HFFc6 (cell line): ENCODE measurements at places on chromosomes 4 and X. TPM values are rescaled to one million over a fixed set of nuclear protein-coding genes. Genes with fewer than 3 reads are reported as not detected.

DNA sequence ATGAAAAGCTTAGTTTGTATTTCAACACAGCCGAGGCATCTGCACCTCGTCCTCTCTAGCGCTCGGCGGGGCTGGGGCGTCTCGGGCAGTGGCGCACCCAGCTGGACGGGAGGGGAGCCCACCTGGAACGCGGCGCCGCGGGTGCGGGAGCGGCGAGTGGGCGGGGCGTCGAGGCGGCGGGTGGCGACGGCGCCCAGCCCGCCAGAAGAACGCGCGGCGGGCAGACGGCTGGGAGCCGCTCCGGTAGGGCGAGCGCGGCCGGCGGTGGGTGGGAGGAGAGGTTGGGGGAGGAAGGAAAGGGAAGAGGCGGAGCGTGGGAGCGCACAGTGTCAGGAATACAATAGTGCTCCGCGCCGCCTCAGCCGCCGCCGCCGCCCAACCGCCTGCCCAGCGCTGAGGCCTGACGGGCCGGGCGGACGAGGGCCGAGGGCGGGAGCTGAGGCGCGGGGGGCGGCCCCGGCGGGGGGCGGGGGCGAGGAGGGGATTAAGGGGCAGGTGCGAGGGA lies at the start of gene JADE3:
TSS of gene JADE3 (plus strand) at position 324 of the 505 bp plus-strand sequence. CDS start 72,474 bp downstream, outside the sequence.
- peak; percentile 34 for DNase-seq
- H3K36me3 ChIP-seq, result no peaks in the 10 kb centered on the region
- peak within 1 kb of the TSS; percentile 93 for H3K4me3 ChIP-seq
- peaks cover 8% of the 10 kb centered on the region; the same call in 1 of the 2 replicates for H3K4me1 ChIP-seq

- H3K27ac ChIP-seq, result no peak overlapping the region; the same call in 1 of the 2 replicates
- peak; percentile 34 for DNase-seq
- H3K36me3 ChIP-seq, result no peaks in the 10 kb centered on the region
Measured at GRCh38 chrX:106917830-106918500, 2.2 kb upstream of the CLDN2 start.

- no peak for DNase-seq
- no peak overlapping the region for H3K27ac ChIP-seq
- H3K4me1 ChIP-seq, result peaks cover 6% of the 10 kb centered on the region; the same call in 1 of the 2 replicates
- H3K4me3 ChIP-seq, result no peak overlapping the region
- no peaks in the 10 kb centered on the region for H3K36me3 ChIP-seq
- H3K27me3 ChIP-seq, result no peaks in the 10 kb centered on the region
Measured at GRCh38 chrX:12282991-12283390, 144.7 kb downstream of the FRMPD4 start.

DNA sequence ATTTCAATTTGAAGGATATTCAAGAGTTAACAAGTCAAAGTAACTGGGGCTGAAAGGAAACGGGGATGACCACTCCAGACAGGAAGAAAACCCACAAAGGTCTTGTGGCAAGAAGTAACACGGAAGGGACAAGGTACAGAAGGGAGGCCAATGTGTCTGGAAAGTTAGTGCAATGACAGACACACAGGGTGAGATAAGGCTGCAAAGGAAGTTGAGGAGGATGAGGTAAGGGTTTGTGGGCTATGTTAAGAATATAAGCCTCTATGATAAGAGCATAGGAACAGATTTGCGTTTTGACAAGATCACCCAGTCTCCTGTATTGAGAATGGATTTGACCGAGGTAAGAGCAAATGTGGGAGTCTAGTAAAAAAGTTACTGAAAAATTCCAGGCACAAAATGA lies 21.9 kb upstream of the EMCN start:
- no peak overlapping the region for H3K4me3 ChIP-seq
- DNase-seq, result no peak
- no peaks in the 10 kb centered on the region for H3K4me1 ChIP-seq
- 0 out of 2 replicates have a peak, but pooled peaks cover 2% of the 10 kb centered on the region for H3K27me3 ChIP-seq
- no peak overlapping the region for H3K27ac ChIP-seq
- no peaks in the 10 kb centered on the region for H3K36me3 ChIP-seq

GLRB gene
- total RNA-seq, result 5.4 and 9.6 TPM in 2 replicates

CENPVL3 gene
- total RNA-seq, result not detected in 3 replicates

SAGE1 gene
- total RNA-seq, result not detected in 3 replicates

UGT2B15 gene
- total RNA-seq, result not detected in 2 replicates

DNA sequence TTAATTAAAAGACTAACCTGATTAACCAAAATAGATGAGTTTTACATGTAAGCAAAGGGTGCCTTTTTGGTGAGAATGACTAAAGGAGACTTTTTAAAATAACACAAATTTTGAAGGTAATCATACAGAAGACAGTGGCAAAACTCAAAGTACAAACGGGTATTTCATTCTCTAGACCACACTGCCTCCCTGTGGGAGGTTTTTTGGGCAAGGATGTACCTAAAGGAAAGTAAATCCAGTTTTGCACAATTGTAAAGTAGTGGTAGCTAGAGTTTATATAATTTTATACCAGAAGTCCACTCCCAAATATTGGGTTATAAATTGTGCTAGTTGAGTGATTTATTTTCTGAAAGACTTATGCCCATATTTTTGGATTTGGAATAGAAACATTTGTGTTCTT lies 201.0 kb downstream of the PAPSS1 start:
- no peaks in the 10 kb centered on the region; the same call in 1 of the 2 replicates for H3K27me3 ChIP-seq
- no peak overlapping the region for H3K27ac ChIP-seq
- peak; percentile 9 for DNase-seq

SLC2A9 gene
- 1.0 and 1.7 TPM in 2 replicates for total RNA-seq

DNA sequence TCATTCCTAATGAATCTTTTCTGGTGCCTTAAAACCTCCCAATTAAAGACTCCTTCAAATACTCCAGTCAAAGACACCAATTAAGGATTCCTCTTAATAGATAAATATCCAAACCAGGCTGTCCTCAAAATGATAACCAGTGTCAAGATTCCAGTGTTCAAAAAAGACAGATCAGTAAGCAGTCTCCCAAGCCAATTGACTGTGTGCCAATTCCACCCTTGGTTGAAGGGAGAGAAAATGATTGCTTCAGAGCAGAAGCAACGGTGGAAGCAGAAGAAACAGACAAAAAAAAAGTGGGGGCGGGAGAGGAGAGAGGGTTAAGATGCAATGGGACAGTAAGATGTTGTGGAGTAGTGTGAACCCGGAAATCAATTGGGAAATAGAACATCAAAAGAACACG lies 216.0 kb upstream of the FTHL17 start:
- no peaks in the 10 kb centered on the region for H3K27me3 ChIP-seq
- no peaks in the 10 kb centered on the region for H3K36me3 ChIP-seq
- H3K4me3 ChIP-seq, result no peak overlapping the region
- no peak for DNase-seq

ARL9 gene
- total RNA-seq, result not detected in 3 replicates

- no peaks in the 10 kb centered on the region for H3K4me1 ChIP-seq
- no peaks in the 10 kb centered on the region for H3K36me3 ChIP-seq
- DNase-seq, result no peak
- H3K27me3 ChIP-seq, result no peaks in the 10 kb centered on the region
- H3K27ac ChIP-seq, result no peak overlapping the region
Measured at GRCh38 chr4:18638031-18638430, 616.5 kb upstream of the LCORL start.

- no peak for DNase-seq
- H3K36me3 ChIP-seq, result no peaks in the 10 kb centered on the region
- H3K4me1 ChIP-seq, result no peaks in the 10 kb centered on the region
Measured at GRCh38 chrX:133493366-133493765, 78.1 kb upstream of the GPC4 start.

DNA sequence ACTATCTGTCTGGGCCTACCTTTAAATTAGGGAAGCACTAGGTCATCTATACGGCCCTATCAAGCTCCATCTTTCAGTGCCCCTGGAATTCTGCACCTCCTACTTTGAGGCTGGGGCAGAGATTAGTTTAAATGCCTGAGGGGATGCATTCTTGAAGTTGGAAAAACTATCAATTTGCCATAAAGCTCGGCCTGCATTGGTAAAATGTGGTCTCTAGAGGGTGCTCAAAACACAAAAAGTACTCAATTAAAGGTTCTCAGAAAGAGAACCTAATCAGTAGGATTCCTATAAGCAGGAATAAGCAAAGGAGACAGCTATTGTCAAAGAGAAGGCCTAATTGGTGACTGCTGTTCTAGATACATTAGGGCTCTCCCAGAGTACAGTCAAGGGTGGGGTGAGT lies 111.7 kb downstream of the AMER1 start:
- H3K27me3 ChIP-seq, result no peaks in the 10 kb centered on the region; the same call in 1 of the 2 replicates
- H3K27ac ChIP-seq, result no peak overlapping the region
- no peak overlapping the region for H3K4me3 ChIP-seq
- peak; percentile 13 for DNase-seq
- no peaks in the 10 kb centered on the region for H3K4me1 ChIP-seq

- no peaks in the 10 kb centered on the region for H3K36me3 ChIP-seq
- H3K27ac ChIP-seq, result no peak overlapping the region
- DNase-seq, result no peak
- H3K4me1 ChIP-seq, result peaks cover 22% of the 10 kb centered on the region
- peaks cover 7% of the 10 kb centered on the region for H3K27me3 ChIP-seq
Measured at GRCh38 chr4:187069398-187069797, 345.7 kb upstream of the FAT1 start.

PWWP3B gene
- not detected in 2 replicates for total RNA-seq

DNA sequence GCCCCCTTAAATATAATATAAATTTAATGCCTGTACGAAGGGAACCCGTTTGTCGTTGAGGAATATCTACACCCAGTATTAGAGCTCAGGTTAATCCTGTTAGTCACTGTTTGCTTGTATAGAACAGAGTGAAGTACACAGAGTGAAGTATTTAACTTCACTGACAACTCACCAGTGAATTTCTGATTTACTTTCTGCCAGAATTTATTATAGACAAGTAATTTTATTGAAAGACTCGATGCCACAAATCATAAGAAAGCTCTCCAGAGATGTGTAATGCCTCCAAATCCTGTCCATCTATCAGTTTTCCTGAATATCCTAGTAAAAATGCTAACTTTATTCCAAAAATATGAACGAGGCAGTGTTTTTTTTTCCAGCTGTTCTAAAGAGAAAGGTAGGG lies 1.6 kb downstream of the GAB1 start:
- DNase-seq, result no peak
- no peak overlapping the region; the same call in 1 of the 2 replicates for H3K27ac ChIP-seq
- H3K4me3 ChIP-seq, result peak overlapping the region; percentile 97
- H3K4me1 ChIP-seq, result peaks cover 16% of the 10 kb centered on the region

GPRIN3 gene
- 0.03 to 0.28 TPM (median 0.16 TPM) in 3 replicates for total RNA-seq

DNA sequence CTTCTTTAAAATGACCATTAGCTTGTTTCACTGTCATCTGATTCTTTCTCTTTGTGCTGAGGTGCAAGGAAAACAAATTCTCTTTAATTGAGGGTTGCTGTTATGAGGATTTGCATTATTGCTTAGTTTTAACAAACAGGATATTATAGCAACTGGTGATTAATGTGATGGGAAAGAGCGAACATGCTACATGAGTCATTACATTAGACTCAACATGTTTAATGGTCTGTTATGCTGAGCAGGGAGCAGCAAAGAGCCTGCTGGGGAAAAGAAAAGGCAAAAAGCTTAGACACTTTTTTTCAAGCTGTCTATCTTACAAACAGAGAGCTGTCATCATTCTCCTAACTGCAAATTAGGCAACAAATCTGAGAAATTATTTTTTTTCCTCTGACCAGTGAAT lies 230.5 kb upstream of the LCORL start:
- no peaks in the 10 kb centered on the region for H3K36me3 ChIP-seq
- no peak for DNase-seq
- H3K4me3 ChIP-seq, result no peak overlapping the region
- peaks cover 2% of the 10 kb centered on the region; the same call in 1 of the 2 replicates for H3K27me3 ChIP-seq
- H3K27ac ChIP-seq, result no peak overlapping the region

IL1RAPL1 gene
- not detected in 3 replicates for total RNA-seq

DNA sequence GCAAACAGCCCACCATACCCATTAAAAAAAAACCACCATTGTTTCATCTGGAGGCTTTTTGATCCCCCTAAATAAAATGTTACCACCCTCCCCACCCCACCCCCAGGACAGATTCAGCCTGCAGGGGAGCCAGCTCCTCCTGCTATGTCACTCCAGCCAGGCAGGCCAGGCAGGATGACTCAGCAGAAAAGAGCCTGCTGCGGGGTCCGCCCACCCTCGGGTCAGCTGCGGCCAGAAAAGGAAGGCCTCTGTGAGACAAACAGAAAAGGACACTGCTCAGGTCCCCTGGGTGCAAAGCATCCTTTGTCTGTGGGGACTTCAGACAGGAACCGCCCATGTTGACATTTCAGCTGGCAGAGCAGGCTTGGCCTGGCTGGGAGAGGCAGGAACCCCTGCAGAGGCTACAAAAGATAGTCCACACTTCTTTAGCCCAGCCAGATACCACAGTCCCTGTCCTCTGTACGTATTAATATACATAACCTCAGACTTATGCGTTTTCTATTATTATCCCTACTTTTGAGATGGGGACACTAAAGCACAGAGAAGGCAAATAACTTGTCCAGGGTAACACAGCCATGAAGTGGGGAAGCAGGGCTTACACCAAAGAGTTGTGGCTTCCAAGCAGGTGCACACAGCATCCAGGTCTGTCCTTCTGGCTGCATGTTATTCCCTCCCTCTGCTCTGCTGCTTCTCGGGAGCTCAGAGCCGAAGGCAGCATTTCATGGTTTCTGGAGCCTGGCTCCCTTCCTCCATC lies 147.7 kb downstream of the CPEB2 start:
- peaks cover 36% of the 10 kb centered on the region for H3K4me1 ChIP-seq
- H3K27me3 ChIP-seq, result peaks cover 3% of the 10 kb centered on the region
- peak; percentile 73 for DNase-seq
- H3K4me3 ChIP-seq, result no peak overlapping the region
